Stimulated activated CD4-positive, alpha-beta T cell treated with anti-CD3 and anti-CD28 coated beads, Interleukin-15, amount 100 ng/mL, for 48 hours (primary cell): ENCODE measurements at places on chromosomes 6 and 20.

GRCh38 chr20:25368976-25369375, 21.7 kb downstream of the ABHD12 start:
- no peak for DNase-seq

- no peak for DNase-seq
Measured at GRCh38 chr6:87333591-87334181, 4.6 kb upstream of the GJB7 start.

- DNase-seq = no peak
Measured at GRCh38 chr6:121435444-121436069, at the start of gene GJA1. GJA1 (plus strand) TSS chr6:121435646; CDS start chr6:121446848, 11,202 bp downstream.

GRCh38 chr20:11551479-11551878, 366.2 kb upstream of the BTBD3 start:
- DNase-seq = no peak
